ENCODE measurements at places on chromosomes 6 and 20. TPM values are rescaled to one million over a fixed set of nuclear protein-coding genes. Genes with fewer than 3 reads are reported as not detected.

DNA sequence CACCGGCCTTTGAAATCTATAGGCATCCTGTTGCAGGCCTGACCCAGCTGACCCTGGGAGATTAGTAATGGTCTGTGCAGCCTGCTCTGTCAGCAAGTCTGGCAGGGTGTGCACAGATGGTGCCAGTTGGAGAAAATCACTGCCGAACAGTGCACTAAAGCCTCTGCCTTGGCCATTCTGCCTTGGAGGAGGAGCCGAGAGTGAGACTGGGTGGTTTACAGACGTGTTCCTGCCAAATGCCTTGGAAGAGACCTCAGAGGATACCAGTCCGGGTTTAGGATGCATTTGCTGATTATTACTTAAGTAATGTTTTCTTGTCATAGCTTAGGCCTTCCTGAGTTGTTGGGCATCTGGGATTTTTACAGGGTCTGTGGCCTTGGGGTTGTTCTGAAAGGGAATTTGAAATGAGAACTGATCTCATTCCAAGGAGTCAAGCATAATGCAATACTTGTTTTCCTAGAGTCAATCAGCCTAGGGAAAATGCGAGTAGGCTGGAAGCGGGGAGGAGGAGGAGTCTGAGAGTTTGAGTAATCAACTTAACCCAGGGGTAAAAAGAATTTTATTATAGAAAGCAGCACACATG lies 292.1 kb downstream of the SOX4 start:
- H3K27me3 ChIP-seq = no peaks in the 10 kb centered on the region
- H3K36me3 ChIP-seq = no peaks in the 10 kb centered on the region
- H3K4me3 ChIP-seq = no peak overlapping the region
- no peak overlapping the region for H3K27ac ChIP-seq
- no peak for DNase-seq

C6orf141 gene
- not detected for total RNA-seq

ABHD16B gene
- not detected for total RNA-seq

- DNase-seq = no peak
- no peak overlapping the region for H3K27ac ChIP-seq
- H3K4me3 ChIP-seq = no peak overlapping the region
These were observed 101.3 kb downstream of the SNX5 start for GRCh38 chr20:17867131-17867925.

DNA sequence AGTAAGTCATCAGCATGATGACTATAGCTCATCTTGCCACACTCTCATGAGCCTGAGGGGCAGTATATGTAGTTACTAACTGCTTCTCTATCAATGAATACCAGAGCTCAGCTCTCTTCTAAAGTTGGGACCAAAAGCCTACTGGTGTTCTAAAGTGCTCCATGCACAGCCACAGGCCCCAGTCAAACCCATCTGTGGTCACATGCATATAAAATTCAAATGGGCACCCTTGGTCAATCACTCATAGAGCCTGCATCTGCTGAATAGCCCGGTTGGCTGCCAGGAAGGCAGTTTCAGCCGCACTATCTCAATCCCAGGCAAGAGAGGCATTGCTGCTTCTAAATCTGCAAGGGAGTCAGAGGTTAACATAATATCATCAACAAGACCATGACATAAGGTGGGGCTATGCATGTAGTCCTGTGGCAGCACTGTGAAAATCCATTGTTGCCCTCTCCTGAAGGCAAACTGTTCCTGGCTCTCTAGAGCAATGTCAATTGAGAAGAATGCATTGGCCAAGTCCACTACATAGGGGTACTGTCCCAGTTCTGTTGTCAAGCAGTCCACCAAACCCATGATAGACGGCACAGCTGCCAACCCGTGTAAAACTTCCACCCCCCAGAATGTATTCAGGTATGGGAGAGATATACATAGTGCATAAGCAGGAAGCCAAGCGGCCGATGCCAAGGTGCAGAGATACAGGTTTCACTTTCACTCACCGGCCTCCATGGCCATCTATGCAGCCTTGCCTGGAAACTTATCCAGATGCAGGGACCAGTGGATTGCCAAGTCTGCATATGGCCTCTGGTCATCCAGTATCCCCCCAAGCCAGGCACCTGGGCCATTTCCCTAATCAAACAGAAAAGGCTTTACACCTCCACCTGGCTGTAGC lies 76.2 kb downstream of the ALDH8A1 start:
- no peaks in the 10 kb centered on the region for H3K27me3 ChIP-seq
- H3K27ac ChIP-seq = no peak overlapping the region
- H3K36me3 ChIP-seq = no peaks in the 10 kb centered on the region
- DNase-seq = peak; percentile 12
- peaks cover 8% of the 10 kb centered on the region for H3K4me1 ChIP-seq

DNA sequence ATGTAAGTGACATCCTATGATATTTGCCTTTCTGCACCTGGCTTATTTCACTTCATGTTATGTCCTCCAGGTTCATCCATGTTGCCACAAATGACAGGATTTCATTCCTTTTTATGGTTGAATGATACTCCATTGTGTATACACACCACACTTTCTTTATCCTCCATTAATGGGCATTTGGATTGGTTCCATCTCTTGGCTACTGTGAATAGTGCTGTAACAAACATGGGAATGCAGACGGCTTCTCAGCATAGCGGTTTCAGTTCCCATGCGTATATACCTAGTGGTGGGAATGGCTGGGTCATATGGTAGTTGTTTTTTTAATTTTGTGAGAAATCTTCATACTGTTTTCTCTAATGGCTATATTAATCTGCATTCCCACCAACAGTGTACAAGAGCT lies 14.8 kb downstream of the MTHFD1L start:
- no peak overlapping the region for H3K4me3 ChIP-seq
- H3K36me3 ChIP-seq = peaks cover 3% of the 10 kb centered on the region
- H3K27ac ChIP-seq = no peak overlapping the region
- no peaks in the 10 kb centered on the region for H3K27me3 ChIP-seq
- no peaks in the 10 kb centered on the region for H3K4me1 ChIP-seq
- no peak for DNase-seq

ATG5 gene
- 26.3 TPM for total RNA-seq

GRCh38 chr20:37941332-37941731 lies 38.4 kb downstream of the VSTM2L start:
- no peak overlapping the region for H3K27ac ChIP-seq
- H3K36me3 ChIP-seq = no peaks in the 10 kb centered on the region
- no peak overlapping the region for H3K4me3 ChIP-seq
- H3K4me1 ChIP-seq = no peaks in the 10 kb centered on the region
- DNase-seq = no peak

WFDC5 gene
- not detected for total RNA-seq

GRCh38 chr6:5181510-5182317 lies 79.0 kb downstream of the LYRM4 start:
- no peaks in the 10 kb centered on the region for H3K27me3 ChIP-seq
- H3K4me3 ChIP-seq = no peak overlapping the region
- DNase-seq = no peak
- H3K27ac ChIP-seq = no peak overlapping the region

GRCh38 chr6:49733680-49734079 lies 10.5 kb downstream of the CRISP3 start:
- H3K4me1 ChIP-seq = no peaks in the 10 kb centered on the region
- H3K27ac ChIP-seq = no peak overlapping the region
- no peaks in the 10 kb centered on the region for H3K27me3 ChIP-seq
- H3K4me3 ChIP-seq = no peak overlapping the region

DNA sequence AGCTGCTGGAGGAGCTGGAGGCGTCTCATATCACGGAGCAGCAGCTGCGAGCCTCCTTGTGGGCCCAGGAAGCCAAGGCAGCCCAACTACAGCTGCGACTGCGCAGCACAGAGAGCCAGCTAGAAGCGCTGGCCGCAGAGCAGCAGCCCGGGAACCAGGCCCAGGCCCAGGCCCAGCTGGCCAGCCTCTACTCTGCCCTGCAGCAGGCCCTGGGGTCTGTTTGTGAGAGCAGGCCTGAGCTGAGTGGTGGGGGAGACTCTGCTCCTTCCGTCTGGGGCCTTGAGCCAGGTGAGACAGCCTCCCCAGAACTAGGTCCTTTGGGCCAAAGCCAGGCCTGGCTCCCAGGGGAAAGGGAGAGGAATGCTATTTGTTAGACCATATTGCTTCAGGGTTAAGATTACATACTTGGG lies 31.7 kb downstream of the C20orf173 start:
- H3K36me3 ChIP-seq = peaks cover 13% of the 10 kb centered on the region
- H3K27ac ChIP-seq = no peak overlapping the region
- H3K27me3 ChIP-seq = no peaks in the 10 kb centered on the region

DNA sequence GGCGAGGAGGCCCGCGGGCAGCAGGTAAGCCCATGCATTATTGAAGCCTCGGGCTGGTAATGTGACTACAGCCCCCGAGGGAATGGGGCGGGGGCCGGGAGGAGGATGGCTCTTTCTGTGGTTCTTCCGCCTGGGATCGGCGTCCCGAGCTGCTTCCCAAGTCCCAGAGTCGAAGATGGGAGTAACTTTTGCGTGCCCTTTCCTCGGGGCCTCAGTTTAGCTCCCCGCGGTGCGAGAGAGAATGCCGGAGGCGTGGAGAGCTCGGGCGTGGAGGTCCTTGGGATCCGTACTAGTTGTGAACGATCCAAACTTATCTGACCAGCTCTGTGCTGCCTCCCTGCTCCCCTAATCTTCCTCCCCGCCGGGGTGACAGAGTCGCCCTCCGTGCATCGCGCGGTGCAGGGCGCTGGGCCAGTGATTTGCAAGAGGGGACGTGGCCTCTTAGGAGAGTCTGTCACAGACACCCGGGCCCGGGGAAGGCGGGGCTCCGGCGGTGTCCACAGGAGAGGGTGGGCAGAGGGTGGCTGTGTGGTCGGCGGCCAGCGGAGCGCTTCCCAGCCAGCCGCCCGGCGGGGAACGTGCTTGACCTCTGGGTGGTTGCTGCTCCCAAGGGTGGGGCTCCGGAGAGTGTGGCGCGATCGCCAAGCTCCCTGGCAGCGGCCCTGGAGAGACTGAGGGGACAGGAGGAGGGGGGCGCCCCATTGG lies 815 bp downstream of the UTRN start:
- H3K36me3 ChIP-seq = no peaks in the 10 kb centered on the region
- H3K27me3 ChIP-seq = peaks cover 4% of the 10 kb centered on the region
- no peak overlapping the region for H3K27ac ChIP-seq
- H3K4me3 ChIP-seq = peak overlapping the region; percentile 77
- peaks cover 20% of the 10 kb centered on the region for H3K4me1 ChIP-seq
- peak; percentile 60 for DNase-seq

DNA sequence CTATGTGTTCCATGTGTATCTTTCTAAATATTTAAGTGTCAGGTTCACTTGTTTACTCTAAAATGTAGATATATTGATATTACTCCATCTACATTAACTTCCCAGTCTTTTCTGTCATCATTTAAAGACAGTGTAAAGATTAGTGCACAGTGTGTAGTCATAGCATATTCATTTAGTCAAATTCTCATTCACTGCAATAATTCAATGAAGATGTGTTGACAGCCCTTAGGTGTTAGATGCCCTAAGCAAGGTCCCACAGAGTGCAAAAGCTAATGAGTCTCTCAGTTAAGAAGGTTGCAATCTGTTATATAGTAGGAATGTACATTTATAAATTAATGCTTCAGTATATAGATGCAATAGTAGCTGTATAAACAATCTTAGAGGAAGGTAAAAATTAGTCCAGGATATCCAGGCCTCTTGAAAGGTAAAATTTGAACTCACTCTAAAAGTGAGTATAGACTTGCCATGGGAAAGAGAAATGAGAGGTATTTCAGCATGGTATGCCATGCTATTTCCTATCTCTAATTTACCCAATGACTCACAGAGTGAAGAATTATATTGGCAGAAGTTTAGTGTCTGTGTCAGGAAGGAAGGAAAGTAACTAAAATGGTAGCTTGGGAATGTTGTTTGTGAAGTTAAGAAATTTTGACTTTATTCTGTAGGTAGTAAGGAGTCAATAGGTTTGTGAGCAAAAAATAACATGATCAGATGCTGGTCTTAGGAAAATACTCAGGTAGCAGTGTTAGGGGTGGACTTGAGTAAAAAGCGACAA lies 969.9 kb upstream of the CITED2 start:
- H3K36me3 ChIP-seq = no peaks in the 10 kb centered on the region
- no peak overlapping the region for H3K4me3 ChIP-seq
- DNase-seq = no peak
- peaks cover 3% of the 10 kb centered on the region for H3K4me1 ChIP-seq
- no peak overlapping the region for H3K27ac ChIP-seq

DNA sequence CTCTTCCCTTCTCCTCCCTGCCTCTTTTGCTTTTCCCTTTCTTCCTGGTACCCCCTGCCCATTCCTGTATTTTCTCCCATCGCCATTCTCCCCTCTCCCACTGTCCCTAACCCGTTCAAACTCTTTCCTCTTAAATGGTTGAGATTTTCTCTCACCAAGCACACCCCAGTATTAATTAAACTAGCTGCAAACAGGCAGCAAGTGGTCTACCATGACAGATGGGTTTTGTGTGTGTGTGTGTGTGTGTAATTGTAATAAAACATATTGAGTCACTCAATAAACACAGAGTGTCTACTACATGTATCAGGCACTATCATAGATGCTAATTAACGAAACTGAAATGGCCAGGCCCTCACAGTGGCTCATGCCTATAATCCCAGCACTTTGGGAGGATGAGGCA lies 6.7 kb downstream of the RAET1E start:
- H3K4me3 ChIP-seq = no peak overlapping the region
- H3K27me3 ChIP-seq = no peaks in the 10 kb centered on the region
- DNase-seq = no peak
- no peaks in the 10 kb centered on the region for H3K4me1 ChIP-seq
- no peaks in the 10 kb centered on the region for H3K36me3 ChIP-seq

MANEA gene
- total RNA-seq = 8.7 TPM

ZBTB46 gene
- 1.6 TPM for total RNA-seq

DNA sequence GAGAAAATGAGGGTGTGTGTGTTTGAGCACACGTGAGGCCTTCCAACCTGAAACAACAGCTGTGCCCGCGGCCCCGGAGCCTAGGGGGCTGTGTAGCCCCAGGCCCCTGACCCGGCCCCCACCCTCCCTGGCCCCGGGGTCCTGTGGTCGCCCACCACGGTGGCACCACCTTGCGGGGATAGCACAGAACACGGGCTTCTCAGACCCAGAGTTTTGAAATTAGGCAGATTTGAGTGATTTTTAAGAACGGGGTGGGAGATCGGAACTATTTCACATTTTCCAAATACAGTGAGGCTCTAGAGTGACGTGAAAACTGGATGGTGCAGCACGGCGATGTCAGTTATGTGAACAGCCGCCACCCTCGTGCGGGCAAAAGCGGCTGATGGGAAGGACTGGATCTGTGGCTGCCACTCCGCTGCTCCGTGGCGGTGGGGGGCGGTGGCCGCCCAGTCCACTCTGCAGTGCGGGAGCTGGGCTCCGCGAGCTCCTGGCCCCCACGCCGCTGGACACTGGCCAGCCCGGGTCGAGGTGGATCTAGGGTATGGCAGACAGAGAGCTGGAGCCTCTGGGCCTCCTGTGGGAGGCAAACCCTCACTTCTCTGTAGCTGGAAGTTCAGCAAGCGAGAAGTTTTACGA lies 17.3 kb upstream of the BHLHE23 start:
- peaks cover 7% of the 10 kb centered on the region for H3K4me1 ChIP-seq
- H3K4me3 ChIP-seq = no peak overlapping the region
- DNase-seq = no peak

GRCh38 chr20:5863040-5863833 lies 87.1 kb downstream of the TRMT6 start:
- no peak overlapping the region for H3K27ac ChIP-seq
- DNase-seq = no peak
- no peaks in the 10 kb centered on the region for H3K36me3 ChIP-seq

LIN28B gene
- not detected for total RNA-seq

POM121L2 gene
- not detected for total RNA-seq

- no peak overlapping the region for H3K4me3 ChIP-seq
- H3K36me3 ChIP-seq = no peaks in the 10 kb centered on the region
- H3K4me1 ChIP-seq = no peaks in the 10 kb centered on the region
These were observed 72.2 kb upstream of the CNKSR3 start for GRCh38 chr6:154582696-154583095.

Data from B cell (primary cell).